Hepatocyte (in vitro differentiated cells): ENCODE measurements at places on chromosomes 16 and 17. TPM values are rescaled to one million over a fixed set of nuclear protein-coding genes. Genes with fewer than 3 reads are reported as not detected.

DNA sequence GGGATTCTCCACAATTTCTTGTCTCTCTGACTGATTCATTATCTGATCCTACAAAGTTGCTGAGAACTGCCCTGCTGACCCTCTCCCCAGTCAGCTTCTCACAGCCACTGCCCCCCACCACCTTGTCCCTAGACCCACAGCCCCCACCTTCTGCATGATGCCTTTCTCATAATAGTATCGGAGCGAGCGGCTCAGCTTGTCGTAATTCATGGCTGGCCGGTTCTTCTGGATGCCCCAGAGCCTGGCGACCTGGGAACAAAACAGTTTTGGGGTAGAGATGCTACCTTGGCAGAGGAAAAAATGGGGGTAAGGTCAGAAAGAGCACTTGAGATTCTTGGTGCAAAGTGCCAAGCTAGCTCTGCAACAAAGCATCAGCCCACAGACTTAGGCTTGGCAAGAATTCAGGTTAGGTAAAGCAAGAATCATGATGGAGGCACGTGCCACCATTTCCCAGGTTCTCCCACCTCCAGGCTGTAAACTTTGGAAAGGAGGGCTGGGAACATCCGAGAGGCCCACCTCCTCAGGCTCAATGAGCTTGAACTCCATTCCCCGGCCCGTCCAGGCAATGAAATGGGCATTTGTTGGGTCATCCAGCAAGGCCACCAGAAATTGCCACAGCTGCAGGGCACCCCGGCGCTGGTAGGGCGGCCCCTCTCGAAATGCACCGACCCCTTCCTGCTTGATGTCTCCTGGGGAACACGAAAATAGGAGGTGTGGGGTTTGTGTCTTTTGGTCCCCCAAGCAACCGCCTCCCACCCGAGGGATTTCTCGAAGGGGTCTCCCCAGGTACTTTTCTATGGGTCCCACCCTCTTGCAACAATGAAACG lies 16.9 kb downstream of the ETV4 start:
- H3K27ac ChIP-seq, result no peak overlapping the region
- no peaks in the 10 kb centered on the region for H3K27me3 ChIP-seq
- H3K36me3 ChIP-seq, result no peaks in the 10 kb centered on the region
- no peak overlapping the region for H3K4me3 ChIP-seq

GRCh38 chr16:19184823-19185509 lies 16.9 kb downstream of the SYT17 start:
- H3K27ac ChIP-seq, result no peak overlapping the region
- no peak for DNase-seq
- H3K4me3 ChIP-seq, result no peak overlapping the region
- peaks cover 5% of the 10 kb centered on the region for H3K4me1 ChIP-seq
- H3K27me3 ChIP-seq, result no peaks in the 10 kb centered on the region
- no peaks in the 10 kb centered on the region for H3K36me3 ChIP-seq

DNA sequence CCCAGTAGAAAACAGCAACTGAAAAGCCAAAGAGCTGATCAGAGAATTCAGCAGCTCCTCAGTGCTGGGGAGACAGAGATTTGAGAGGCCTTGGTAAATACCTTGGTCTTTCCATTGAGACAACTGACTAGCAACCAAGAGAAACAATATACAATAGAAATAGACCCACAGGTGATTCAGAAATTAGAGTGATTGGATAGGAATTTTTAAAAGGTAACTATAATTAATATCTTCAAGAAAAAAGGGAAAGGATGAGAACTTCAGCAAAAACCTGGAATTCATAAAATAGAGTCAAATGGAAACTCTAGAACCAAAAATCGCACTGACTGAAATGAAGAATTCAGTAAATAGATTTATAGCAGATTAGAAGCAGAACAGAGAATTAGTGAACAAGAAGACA lies 32.5 kb upstream of the ITGAX start:
- no peak overlapping the region for H3K4me3 ChIP-seq
- H3K27ac ChIP-seq, result no peak overlapping the region
- H3K36me3 ChIP-seq, result no peaks in the 10 kb centered on the region
- H3K27me3 ChIP-seq, result no peaks in the 10 kb centered on the region

GRCh38 chr16:50613281-50613963 lies 65.2 kb downstream of the NKD1 start:
- peak; percentile 80 for DNase-seq
- H3K27ac ChIP-seq, result peak overlapping the region; percentile 88
- H3K4me3 ChIP-seq, result no peak overlapping the region
- H3K4me1 ChIP-seq, result peaks cover 62% of the 10 kb centered on the region
- no peaks in the 10 kb centered on the region for H3K27me3 ChIP-seq

GRCh38 chr17:57296231-57296630 lies 39.9 kb downstream of the MSI2 start:
- peak overlapping the region; percentile 77 for H3K27ac ChIP-seq
- no peak for DNase-seq
- H3K27me3 ChIP-seq, result no peaks in the 10 kb centered on the region
- no peak overlapping the region for H3K4me3 ChIP-seq

DNA sequence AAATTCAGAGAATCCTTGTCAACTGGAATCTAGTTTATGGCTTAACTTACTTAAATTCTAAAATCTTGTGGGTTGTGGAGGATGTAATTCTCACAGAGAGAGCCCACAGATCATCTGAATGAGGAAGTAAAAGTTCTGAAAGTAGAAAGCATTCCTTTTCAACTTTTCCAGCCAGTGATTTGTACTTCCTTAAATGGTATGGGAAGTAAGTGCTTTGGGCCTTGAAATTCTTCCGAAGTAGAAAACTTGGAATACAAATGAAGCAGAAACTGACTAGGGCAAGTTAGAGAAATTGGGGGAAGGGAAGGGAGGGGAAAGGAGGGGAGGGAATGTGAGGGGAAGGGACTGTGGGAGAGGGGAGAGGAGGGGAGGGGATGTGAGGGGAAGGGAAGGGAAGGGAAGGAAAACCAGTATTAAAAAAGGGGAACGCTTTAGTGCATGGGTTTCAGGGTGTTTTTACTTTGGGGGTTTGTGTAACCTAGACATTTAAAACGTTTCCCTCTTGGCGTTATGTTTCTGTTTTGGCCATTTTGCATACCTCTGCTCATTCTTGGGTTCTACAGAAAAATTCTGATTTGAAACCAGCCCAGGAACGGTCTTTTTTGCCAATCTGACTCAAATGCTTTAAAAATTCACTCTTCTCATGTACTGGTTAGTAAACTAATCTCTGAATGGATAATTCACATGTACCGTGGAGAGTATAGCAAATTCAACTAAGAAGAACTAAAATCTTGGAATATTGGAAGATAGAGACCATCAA lies 15.5 kb upstream of the SNTB2 start:
- H3K4me3 ChIP-seq, result no peak overlapping the region
- peak overlapping the region; percentile 63 for H3K27ac ChIP-seq
- no peaks in the 10 kb centered on the region for H3K27me3 ChIP-seq
- no peaks in the 10 kb centered on the region for H3K4me1 ChIP-seq

- H3K36me3 ChIP-seq, result no peaks in the 10 kb centered on the region
- no peak for DNase-seq
- no peak overlapping the region for H3K27ac ChIP-seq
- H3K27me3 ChIP-seq, result peaks cover under 1% of the 10 kb centered on the region
Observed at GRCh38 chr16:27823421-27823820, 240.1 kb downstream of the GSG1L start.

DNA sequence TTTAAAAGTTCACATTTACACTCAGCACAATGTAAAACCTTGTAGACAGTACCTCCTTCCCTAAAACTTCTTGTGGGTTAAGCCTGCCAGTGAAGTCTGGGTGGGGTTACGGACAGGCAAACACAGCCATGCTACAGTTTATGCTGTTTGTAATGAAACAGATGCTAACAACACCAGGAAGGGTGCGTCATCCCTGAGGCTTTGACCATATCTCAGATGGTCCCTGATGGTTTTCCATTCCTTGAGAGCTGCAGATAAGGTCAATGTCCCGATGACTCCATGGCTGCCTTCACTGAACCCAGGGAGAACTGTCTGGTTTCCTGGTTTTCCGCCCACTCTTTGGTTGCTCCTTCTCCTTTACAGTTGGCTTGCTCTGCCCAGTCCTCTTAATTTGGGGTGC lies 29.1 kb downstream of the GAS7 start:
- no peaks in the 10 kb centered on the region for H3K36me3 ChIP-seq
- no peak for DNase-seq
- H3K4me3 ChIP-seq, result no peak overlapping the region
- no peak overlapping the region for H3K27ac ChIP-seq
- H3K4me1 ChIP-seq, result peaks cover 22% of the 10 kb centered on the region
- no peaks in the 10 kb centered on the region for H3K27me3 ChIP-seq

- H3K4me1 ChIP-seq, result peaks cover 17% of the 10 kb centered on the region
- peak; percentile 58 for DNase-seq
- H3K4me3 ChIP-seq, result peak overlapping the region; percentile 51
- peak overlapping the region; percentile 32 for H3K27ac ChIP-seq
Observed at GRCh38 chr16:30761427-30761927, 385 bp downstream of the CFAP119 start.

GRCh38 chr16:31513126-31513525 lies 4.9 kb upstream of the RUSF1 start:
- DNase-seq, result no peak
- no peak overlapping the region for H3K27ac ChIP-seq
- no peaks in the 10 kb centered on the region for H3K36me3 ChIP-seq
- H3K4me3 ChIP-seq, result no peak overlapping the region
- peaks cover 11% of the 10 kb centered on the region for H3K4me1 ChIP-seq

Gene TAT
- 3.9 and 4.2 TPM in 2 replicates for total RNA-seq

Gene KRT40
- total RNA-seq, result 0.33 TPM in 1 of 2 replicates, not detected in the other

Gene KRT25
- total RNA-seq, result not detected in 2 replicates

Gene LAT
- 1.00 and 3.9 TPM in 2 replicates for total RNA-seq

Gene C16orf96
- 0.12 and 0.20 TPM in 2 replicates for total RNA-seq
